ENCODE measurements at places on chromosomes 11 and 22. TPM values are rescaled to one million over a fixed set of nuclear protein-coding genes. Genes with fewer than 3 reads are reported as not detected.

- no peak overlapping the region for H3K4me3 ChIP-seq
- no peak for DNase-seq
- no peaks in the 10 kb centered on the region for H3K4me1 ChIP-seq
Observed at GRCh38 chr11:91406009-91406408, 818.6 kb upstream of the FAT3 start.

DNA sequence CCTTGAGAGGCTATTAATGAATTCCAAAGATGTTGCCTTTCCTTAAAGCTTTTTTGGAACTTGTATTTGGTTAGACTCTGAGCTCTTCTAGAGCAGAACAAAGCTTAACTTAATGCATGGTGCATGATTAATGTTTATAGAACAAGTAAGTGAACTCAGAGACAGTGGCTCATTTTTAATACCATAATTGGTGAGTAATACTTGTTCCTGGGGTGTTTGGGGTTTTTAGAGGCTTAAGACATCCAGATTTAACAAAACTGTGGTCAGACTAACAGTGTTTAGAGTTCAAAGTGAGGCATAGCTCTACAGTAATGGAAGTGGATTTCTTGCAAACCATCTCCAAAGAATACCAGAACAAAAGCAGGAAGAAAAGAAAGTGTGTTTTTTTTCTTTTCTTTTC, 73.7 kb upstream of the CTSC start:
- no peaks in the 10 kb centered on the region for H3K4me1 ChIP-seq
- H3K36me3 ChIP-seq: no peaks in the 10 kb centered on the region
- no peak overlapping the region for H3K27ac ChIP-seq
- DNase-seq: no peak
- no peak overlapping the region for H3K4me3 ChIP-seq

- H3K4me3 ChIP-seq: no peak overlapping the region
- DNase-seq: no peak
- H3K4me1 ChIP-seq: peaks cover 14% of the 10 kb centered on the region
- H3K27me3 ChIP-seq: no peaks in the 10 kb centered on the region
Observed at GRCh38 chr22:42275176-42275575, 4.7 kb upstream of the TCF20 start.

GRCh38 chr11:106708348-106708747, 309.9 kb downstream of the GUCY1A2 start:
- DNase-seq: no peak
- H3K27me3 ChIP-seq: no peaks in the 10 kb centered on the region
- no peak overlapping the region for H3K4me3 ChIP-seq
- H3K27ac ChIP-seq: no peak overlapping the region
- no peaks in the 10 kb centered on the region for H3K4me1 ChIP-seq

- H3K27ac ChIP-seq: no peak overlapping the region
- H3K4me3 ChIP-seq: no peak overlapping the region
- DNase-seq: no peak
- H3K36me3 ChIP-seq: no peaks in the 10 kb centered on the region
- peaks cover 5% of the 10 kb centered on the region for H3K4me1 ChIP-seq
Observed at GRCh38 chr11:27409742-27410141, 46.7 kb upstream of the CCDC34 start.

GRCh38 chr11:109112821-109113280, 309.1 kb upstream of the C11orf87 start:
- H3K4me1 ChIP-seq: no peaks in the 10 kb centered on the region
- no peaks in the 10 kb centered on the region for H3K27me3 ChIP-seq
- H3K4me3 ChIP-seq: no peak overlapping the region
- no peak overlapping the region for H3K27ac ChIP-seq
- H3K36me3 ChIP-seq: no peaks in the 10 kb centered on the region

Gene NXPE1
- total RNA-seq: 0.45 TPM

Measured in K562 (cell line).